Left lung (tissue), 14 donors: ENCODE measurements at places on chromosomes 4 and X. TPM values are rescaled to one million over a fixed set of nuclear protein-coding genes. Genes with fewer than 3 reads are reported as not detected.

The GABRB1 gene
- not detected for total RNA-seq

The ETDB gene
- not detected for total RNA-seq

The SMIM43 gene
- total RNA-seq, result 1.0 TPM

GRCh38 chr4:7735961-7736360 lies 203.7 kb downstream of the AFAP1 start:
- H3K27ac ChIP-seq, result no peak overlapping the region
- no peak for DNase-seq
- H3K4me1 ChIP-seq, result no peaks in the 10 kb centered on the region
- no peak overlapping the region for H3K4me3 ChIP-seq
- H3K36me3 ChIP-seq, result peaks cover 7% of the 10 kb centered on the region

DNA sequence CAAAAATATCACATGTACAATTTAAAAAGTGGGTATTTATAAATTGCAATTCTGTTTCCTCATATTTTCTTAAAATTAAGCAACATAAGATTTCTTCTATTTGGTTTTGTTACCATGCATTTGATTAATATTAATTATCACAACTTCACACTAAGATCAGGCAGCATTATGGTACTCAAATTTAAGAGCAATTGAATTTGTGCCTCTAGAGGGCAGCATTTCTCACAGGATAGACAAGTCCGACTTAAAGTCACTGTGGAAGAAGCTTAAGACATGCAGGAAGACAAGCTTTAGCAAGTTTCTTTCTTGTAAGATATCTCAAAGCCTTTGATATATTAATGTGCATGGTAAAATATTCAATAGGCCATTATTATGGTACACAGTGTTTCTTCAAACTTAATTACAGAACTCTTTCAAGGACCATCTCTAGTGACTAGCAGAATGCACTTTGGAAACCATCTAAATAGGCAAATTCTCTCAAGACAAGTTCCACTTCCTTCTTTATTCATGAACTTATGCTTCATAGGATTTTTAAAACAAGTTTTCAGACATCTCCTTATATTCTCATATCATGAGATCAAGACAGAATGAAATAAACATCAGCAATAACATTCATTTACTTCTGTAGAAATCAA lies 35.0 kb downstream of the FBXW7 start:
- no peak overlapping the region for H3K27ac ChIP-seq
- peak; percentile 78 for DNase-seq
- H3K36me3 ChIP-seq, result no peaks in the 10 kb centered on the region

- H3K4me3 ChIP-seq, result no peak overlapping the region
- DNase-seq, result no peak
- no peaks in the 10 kb centered on the region for H3K36me3 ChIP-seq
Measured at GRCh38 chr4:73992050-73992449, 4.1 kb upstream of the PPBP start.

DNA sequence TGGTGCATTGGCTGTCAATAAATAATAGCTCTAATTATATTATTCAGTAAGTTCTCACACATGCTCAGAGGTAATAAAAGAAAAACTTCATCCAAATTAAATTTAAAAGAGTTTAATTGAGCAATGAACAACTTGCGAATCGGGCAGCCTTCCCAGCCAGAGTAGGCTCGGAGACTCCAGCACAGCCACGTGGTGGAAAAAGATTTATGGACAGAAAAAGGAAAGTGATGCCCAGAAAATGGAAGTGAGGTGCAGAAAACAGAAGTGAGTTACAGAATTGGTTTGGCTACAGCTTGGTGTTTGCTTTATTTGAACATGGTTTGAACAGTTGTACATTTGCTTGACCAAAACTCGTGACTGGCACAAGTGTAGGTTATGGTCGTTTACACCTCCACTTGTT lies 13.6 kb upstream of the BOD1L1 start:
- no peak for DNase-seq
- no peak overlapping the region for H3K4me3 ChIP-seq
- no peaks in the 10 kb centered on the region for H3K36me3 ChIP-seq

GRCh38 chr4:16893141-16893651 lies 5.2 kb downstream of the LDB2 start:
- H3K4me1 ChIP-seq, result no peaks in the 10 kb centered on the region
- no peak for DNase-seq
- no peaks in the 10 kb centered on the region for H3K27me3 ChIP-seq
- H3K36me3 ChIP-seq, result no peaks in the 10 kb centered on the region
- H3K4me3 ChIP-seq, result no peak overlapping the region

DNA sequence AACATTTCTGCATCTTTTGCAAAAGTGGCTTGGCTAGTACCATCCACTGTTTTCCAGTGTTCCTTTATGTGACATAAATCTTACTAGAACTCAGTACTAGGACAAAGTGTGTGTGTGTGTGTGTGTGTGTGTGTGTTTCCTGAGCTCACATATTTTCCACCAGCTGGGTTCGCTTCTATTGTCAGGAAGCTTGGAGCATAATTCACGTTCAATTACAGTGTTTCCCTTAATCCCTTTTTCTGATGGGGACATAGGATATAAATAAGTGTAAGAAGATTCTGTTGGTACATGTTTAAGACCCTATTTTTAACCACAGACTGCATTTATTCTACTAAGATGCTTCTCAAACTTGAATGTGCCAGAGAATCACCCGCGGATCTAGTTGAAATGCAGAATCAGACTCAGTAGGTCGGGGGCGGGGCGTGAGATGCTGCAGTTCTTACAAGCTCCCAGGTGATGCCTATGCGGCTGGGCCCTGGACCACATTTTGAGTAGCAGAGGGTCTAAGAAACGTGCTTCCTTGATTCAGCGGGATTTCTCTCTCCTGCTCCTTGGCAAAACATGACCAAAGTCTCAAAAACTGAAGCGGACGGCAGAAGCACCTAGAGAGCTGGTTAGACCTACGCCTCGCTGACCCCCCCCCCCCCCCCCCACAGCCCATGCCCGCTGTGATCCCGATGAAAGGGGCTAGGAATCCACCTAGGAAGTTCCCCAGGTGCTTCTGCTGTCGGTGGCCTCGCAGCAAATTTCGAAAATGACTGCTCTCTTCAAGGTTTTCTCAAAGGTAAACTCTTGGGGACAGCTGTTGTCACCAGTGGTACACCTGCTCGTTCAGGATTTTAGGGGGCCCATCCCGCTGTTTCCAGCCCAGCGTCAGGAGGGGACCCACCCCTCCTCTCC lies 797 bp downstream of the CD99L2 start:
- no peaks in the 10 kb centered on the region for H3K4me1 ChIP-seq
- H3K27ac ChIP-seq, result peak overlapping the region; percentile 59
- no peaks in the 10 kb centered on the region for H3K27me3 ChIP-seq
- DNase-seq, result no peak
- H3K36me3 ChIP-seq, result no peaks in the 10 kb centered on the region

DNA sequence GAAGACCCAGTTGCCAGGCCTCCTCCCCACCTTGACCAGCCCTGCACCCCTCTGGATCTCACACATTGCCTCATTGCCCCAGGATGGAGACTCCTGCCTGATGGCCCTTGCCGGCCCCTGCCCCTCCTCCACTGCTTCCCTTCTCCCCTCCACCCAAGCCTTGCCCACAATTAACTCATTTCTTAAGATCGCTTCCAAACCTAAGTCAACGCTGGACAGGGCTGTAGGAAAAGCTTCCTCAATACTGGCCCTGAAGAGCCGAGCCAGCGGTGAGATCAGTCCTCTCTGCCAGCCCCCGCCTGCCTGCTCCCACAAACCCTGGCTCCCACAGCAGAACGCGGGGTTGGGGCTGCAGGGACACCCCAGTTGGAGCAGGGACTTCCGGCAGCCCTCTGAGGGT lies 7.5 kb upstream of the HAUS7 start:
- peaks cover 8% of the 10 kb centered on the region for H3K4me1 ChIP-seq
- H3K27me3 ChIP-seq, result peaks cover 6% of the 10 kb centered on the region
- no peaks in the 10 kb centered on the region for H3K36me3 ChIP-seq
- no peak for DNase-seq
- no peak overlapping the region for H3K4me3 ChIP-seq

DNA sequence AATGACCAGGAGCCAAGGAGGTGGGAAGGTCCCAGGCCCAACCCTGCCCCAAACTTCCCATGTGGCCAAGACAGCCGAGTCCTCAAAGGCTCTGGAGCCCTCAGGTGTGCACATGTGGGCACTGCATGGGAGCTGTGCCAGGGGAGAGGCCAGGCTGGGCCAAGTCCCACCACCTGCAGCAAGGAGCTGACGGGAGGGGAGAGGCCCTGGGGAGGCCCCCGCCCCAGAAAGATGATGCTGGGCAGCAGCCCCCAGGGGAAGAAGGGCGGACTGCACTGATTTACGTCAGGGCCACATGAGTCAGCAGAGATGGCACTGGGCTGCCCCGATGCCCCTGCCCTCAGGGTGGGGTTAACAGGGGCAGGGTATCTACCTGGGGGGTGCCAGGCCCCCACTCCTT lies 1.4 kb downstream of the L1CAM start:
- H3K4me3 ChIP-seq, result no peak overlapping the region
- DNase-seq, result no peak
- H3K36me3 ChIP-seq, result no peaks in the 10 kb centered on the region
- H3K4me1 ChIP-seq, result peaks cover 3% of the 10 kb centered on the region
